ENCODE measurements at places on chromosomes 3 and 15.

DNA sequence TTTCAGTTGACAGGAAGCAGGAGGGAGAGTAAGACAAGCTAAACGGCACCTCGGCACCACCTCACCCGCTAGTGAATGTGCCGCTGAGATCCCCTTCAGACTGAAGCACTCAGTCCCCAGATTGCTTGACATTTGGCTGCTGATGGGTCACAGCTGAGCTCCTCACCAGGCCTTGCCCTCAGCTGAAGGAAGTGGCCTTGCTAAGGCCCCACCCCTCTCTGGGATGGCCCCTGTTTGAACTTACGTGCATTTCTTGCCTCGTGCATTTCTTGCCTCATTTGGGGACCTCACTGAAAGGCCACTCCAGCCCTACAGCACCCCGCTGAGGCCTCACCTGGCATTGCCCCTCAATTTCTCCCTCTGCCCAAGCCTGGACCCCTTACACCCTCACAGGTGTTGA is 39.8 kb downstream of the EOGT start:
- no peak for DNase-seq

GRCh38 chr15:72737061-72737460 is 46.5 kb downstream of the ADPGK start:
- no peak for DNase-seq

DNA sequence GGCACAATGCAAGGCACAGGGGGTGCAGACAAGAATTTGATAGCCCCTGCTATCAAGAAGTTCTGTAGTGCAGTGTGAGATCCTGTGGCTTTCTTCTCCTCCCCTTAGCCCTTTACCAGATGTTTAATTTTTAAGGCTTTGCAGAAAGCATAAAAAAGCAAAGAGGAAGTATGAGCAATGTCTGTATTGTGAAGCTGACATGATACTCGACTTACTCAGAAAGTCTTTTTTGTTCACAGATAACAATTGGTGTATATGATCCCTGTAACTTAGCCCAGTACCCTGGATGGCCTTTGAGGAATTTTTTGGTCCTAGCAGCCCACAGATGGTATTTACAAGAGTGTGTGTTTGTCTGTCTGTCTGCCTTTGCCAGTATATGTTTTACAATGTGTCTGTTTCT is 58.9 kb downstream of the ATG7 start:
- DNase-seq = no peak

GRCh38 chr15:65732698-65733097 is 59.4 kb downstream of the DENND4A start:
- DNase-seq = no peak

DNA sequence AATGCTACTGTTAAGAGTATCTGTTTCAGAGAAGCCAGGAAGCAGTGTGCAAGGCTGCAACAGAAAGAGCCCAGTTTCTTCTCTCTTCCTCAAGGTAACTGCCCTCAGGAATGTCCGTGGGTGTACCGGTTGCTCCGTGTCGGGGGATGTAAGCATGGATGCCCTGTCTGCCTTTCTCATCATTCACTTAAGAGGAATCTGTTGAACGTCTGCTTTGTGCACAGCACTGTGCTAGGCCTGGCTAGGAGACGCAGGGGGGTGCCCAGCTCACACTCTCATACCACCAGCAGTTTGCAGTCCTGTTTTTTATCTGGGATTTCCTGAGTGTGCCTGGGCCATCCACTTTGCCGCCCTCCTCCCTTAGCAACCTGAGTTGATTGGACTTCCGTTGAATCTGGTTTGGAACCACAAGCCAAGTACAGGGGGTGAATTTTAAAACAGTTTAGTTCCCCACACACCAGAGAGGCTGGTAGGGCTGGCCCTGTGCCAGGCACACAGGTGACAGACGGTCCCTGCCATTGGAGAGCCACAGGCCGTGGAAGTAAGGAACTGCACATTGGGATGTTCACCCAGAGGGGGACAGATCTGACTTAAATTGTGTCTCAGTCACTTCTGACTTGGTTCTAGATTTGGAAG is 11.2 kb downstream of the BOC start:
- peak; percentile 63 for DNase-seq
